Vagina (tissue), 2 donors: ENCODE measurements at places on chromosomes 6 and 20.

GRCh38 chr6:90406957-90407356 lies 110.3 kb upstream of the BACH2 start:
- no peak for DNase-seq

GRCh38 chr6:45959534-45960145 lies 56.0 kb downstream of the CLIC5 start:
- no peak for DNase-seq

- DNase-seq: no peak
Observed at GRCh38 chr6:138507977-138508675, 8.8 kb upstream of the NHSL1 start.

DNA sequence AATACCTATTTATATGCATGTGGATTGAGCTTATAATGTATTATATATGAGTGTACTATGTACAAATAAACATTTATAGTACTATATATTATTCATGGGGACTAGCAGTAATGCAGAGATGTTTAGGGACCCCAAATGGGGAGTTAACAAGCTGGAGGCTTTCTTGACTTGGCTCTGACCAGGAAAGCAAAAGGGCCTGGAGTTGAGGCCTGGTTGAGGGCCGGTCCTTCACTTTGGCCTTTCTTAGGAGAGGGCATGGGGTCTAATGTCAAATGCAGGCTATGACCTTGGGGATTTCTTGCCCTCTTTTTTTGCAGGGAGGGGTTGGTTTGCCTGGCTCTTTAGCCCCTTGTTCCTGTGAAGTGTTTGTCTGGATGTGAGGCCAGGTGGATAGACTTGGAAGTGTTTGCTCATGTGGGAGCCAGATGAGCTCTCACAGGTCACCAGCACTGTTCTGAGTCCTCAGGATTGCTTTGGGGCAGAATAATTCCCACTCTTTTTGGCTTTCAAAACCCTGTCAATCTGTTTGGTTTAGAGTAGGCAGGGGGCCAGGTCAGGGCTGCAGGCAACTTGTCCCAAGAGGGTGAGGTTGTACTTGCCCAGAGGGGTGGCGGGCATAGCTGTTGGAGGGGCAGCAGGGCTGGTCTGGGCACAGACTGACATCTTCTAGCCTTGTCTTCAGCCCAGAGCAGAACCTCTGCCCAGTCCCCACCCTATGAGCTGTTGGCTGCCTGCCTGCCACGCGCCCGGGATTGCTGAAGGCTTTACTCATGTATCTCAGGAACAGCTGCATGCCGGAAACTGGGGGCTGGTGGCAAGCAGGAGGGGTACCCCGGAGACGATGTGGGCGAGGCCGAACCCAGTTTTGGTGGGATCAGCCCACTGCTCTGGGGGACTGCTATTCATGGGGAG lies 14.6 kb downstream of the TJAP1 start:
- no peak for DNase-seq

DNA sequence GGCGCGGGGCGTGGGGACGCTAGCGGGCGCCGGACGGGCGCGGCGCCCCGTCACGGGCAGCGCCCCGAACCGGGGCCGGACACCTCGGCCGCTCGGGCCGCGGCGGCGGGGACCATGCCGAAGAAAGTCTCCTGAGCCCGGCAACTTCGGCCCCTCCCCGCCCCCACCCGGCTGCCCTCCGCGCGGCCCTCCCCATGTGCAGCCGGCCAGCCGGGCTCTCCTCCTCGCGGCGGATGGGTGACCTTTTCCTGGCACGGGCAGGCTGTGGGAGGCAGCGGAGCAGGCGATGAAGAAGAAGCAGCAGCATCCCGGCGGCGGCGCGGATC lies 278 bp downstream of the UST start:
- no peak for DNase-seq

GRCh38 chr6:137767911-137768690 lies 99.0 kb upstream of the TNFAIP3 start:
- no peak for DNase-seq

DNA sequence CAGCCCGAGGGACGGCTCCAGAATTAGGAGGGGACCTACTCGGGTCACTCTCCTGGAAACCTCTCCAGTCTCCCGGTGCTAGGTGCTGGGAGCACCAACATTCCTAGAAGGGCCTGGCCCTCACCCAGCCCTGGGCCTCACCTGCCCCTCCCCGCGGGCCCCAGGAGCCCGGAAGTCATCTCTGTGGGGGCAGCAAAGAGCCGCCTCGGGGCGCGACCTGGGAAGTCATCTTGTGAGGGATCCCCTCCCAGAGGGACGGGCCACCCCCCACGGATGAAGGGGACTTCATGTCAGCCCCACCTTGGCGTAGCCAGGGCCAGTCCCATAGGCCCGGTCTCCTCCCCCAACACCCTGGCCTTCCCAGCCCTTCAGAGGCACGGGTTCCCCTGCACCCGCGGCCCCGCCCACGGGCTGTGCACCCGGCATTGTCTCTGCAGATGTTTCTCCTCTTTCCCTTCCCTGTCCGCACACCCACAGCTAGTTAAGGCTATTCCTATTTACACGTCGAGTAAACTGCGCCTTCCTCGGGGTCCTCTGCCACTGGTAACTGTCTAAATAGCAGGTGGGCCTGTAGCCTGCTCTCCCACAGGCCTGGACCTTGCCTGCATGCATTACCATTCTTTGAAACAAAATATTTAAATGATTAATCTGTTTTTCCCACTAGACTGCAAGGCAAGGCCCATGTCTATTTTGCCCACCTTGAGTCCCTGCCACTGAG lies 896 bp upstream of the RNASET2 start:
- DNase-seq: no peak

DNA sequence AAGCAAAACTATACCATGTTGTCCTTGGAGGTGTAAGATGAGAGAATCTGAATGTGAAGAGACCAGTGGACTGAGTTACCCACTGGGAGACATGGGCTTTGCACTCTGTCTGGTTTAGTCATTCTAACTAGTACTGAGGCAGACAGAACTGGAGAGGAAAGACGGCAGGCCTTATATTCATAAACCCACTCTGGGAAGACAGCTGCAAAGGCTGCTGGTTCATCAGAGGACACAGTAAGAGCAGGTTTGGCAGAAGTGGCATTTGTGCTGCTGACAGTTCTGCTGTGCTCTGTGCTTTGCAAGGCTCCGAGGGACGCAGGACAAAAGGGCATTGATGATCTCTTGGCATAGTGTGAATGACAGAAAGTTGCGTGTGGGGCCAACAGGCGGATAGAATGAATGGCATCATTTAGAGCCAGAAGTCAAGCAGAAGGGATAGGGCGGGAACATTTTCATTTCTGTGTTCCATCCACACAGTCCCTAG lies 142.3 kb upstream of the TENT5A start:
- no peak for DNase-seq

DNA sequence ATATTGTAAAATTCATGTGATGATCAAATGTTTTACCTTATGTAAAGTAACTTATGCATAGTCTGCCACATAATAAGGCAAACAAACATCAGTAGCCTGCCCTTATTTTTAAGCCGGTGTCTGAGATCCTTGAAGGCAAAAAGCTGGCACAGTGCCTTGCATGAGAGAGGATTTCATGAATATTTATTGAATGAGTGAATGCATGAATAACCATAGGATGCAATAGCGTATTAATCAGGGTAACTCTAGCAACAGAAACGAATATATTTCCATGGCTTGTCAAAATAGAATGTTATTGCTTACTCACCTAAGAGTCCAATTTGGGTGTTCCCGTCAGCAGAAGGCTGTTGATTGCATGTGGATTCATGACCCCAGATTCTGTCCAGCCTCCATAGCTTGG lies 34.9 kb downstream of the BTBD3 start:
- DNase-seq: no peak

DNA sequence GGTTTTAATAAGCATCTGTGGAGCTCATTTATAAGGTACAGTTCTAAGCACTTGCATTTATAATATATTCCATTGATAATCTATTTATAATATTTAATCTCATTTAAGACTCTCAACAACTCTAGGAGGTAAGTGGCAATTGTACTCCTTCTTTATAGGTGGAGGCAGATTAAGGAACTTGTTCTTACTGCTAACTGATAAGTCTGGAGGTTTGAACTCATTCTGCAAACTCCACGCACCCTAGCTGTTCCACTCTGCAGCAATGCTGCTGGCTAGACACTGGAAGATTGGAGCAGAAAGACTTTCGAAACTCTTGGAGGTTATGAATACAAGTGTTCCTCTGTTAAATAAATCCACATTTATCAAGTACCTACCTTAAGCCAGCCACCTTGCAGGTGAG lies 793 bp upstream of the HDAC2 start:
- DNase-seq: no peak

DNA sequence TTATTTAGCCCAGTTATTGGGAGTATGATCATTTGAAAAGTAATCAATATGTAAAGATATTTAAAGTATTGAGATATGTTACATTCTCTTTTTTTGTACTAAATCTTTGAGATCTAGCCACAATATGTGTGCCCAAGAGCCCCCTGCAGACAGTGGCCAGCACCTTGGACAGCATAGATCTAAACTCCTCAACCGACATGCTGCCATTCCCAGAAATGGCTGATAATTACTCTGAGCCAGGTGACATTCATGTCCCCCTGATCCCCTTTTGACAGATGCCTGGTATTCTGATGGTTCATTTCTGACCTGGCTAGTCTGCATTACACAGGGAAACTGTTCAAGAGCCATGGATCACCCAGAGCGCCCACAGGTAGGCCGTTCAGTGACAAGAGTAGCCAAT lies 177.1 kb downstream of the ZDHHC14 start:
- DNase-seq: peak; percentile 44

DNA sequence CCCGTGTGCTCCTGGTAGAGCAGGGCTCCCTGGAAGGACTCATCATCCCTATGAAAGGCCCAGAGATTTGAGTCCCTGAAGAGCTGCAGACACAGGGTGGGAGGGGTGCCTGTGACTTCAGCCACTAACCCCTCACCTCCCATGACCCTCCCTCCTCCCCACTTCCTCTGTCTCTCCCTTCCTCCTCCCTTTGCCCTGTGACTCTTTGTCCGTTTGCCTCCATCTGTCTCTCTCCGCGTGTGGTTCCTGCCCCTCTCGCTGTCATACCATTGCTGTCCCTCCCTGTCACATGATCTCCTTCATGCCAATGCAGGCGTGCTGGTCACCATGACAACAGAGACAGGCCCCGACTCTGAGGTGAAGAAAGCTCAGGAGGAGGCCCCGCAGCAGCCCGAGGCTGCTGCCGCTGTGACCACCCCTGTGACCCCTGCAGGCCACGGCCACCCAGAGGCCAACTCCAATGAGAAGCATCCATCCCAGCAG lies 19.0 kb downstream of the EPB41L1 start:
- DNase-seq: no peak

- DNase-seq: no peak
Observed at GRCh38 chr6:35151466-35151865, 10.3 kb upstream of the TCP11 start.

- no peak for DNase-seq
Observed at GRCh38 chr6:165849534-165850430, 186.7 kb upstream of the PDE10A start.

- DNase-seq: no peak
Observed at GRCh38 chr6:89436226-89436625, 3.3 kb downstream of the ANKRD6 start.

GRCh38 chr6:98639089-98639635 lies 195.2 kb upstream of the POU3F2 start:
- no peak for DNase-seq

- no peak for DNase-seq
Observed at GRCh38 chr6:41636833-41637193, 1.5 kb upstream of the MDFI start.

GRCh38 chr6:154868143-154868594 lies 126.9 kb upstream of the TIAM2 start:
- no peak for DNase-seq

DNA sequence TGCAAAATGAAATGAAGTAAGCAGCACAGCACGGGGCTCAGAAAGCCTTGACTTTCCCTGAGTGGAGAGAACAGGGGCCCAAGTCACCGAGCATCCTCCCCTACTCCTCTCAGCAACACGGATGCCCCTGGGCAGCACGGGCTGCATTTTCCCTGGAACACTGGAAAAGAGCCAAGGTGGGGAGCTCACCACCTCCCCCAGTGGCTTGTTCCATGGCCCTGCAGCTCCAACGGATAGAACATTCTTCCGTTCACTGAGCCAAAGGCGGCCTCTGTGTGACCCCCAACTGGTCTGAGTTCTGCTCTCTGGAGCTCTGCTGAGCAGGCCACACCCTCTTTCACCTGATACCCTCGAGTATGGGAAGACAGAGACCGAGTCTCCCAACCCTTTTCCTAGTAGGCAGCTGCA lies 20.8 kb upstream of the EMILIN3 start:
- DNase-seq: no peak

DNA sequence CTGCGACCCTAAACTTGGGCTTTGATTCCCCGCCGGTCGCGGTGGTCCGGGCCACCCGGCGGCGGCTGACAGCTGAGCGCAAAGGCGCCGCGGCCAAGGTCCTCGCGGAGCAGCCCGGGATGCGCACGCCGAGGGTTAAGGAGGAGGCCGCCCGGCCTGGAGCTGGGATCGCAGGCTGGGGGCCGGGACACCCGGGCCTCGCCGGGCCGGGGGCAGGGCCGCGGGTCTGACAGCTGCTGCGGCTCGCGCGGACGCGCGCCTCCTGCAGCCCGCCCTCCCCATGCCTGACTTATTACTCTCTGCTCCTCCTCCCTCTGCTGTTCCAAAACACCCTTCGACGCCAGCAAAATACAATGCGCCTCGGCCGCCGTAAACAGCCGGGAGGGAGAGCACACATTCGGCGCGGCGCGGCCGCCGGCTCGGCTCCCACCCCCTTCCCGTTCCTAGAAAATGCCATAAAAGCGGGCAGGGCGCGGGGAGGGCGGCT lies 746 bp downstream of the BACH2 start:
- no peak for DNase-seq

GRCh38 chr6:150725795-150726194 lies 126.1 kb downstream of the PLEKHG1 start:
- DNase-seq: no peak

DNA sequence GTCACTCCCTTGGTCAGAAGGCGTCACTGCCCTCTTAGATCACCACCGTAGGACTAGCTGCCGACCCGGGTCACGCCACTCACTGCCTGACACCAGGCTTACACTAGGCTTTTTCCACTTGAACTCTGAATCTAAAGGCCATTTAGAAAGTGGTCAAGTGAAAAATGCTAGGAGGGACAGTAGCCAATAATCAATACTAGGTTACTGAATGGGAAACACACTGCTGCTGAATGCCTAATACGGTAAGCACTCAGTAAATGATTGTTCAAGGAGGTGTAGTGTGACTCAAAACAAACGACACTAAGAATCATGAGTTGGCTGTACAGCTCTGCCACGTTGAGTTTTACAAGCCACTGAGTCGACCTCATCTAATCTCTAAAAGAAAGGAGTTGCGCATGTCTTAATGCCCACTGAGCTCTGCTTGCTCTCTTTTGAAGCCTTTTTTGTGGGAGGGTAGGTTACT lies 760 bp upstream of the IBTK start:
- DNase-seq: no peak
